Stimulated activated CD8-positive, alpha-beta memory T cell treated with anti-CD3 and anti-CD28 coated beads, Interleukin-7, amount 100 ng/mL, for 48 hours (primary cell): ENCODE measurements at places on chromosomes 2 and 18.

DNA sequence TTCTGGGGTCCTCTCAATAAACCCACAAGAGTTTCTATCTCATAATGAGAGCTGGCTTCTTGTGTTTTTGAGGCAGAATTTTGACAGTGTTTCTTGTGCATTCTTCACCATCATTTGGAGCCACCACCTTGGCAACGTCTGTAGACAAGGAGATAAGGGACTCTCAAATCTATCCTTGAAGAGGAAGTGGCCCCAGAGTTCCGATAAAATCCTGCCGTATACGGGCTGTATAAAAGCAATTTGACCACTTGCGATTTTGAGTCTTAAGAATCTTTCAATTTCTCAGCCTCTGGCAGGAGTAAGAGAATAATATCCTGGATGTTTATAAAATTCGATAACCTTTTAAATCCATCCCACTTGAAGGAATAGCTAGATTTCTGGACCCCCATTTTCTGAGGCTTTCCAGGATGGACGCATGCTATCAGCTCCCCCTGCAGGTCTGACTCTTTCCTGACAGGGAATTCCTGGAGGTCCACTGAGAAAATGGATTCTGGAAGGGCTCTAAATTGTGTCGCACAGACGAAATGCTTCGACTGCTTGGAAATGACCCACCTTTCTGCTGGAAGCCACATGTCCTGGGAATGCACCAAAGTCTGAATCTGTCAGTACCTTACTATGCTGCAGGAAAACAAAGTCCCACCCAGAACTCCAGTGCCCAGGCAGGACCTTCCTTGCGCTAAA, 54.1 kb downstream of the E2F6 start:
- no peak for DNase-seq

- no peak for DNase-seq
Measured at GRCh38 chr2:40451918-40452605, at the start of gene SLC8A1. Gene SLC8A1, minus strand, starts transcription at chr2:40452090.

DNA sequence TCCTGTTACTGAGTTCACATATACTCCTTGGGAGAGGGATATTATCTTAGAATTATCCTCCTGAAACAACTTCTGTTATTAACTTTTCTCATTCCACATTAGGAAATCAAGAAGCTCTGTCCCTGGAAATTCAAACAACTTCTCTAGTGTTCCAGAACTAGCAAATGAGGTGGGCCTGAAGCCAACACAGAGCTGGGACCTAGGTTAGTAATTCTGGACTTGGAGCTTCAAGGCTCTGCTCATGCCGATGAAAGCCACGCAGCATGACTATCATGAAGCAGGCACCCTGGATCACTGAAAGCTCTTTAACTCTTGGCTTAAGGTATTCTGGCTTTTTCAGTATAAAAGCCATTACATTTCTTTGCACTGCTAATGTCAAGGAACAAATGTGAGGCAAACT, 242.7 kb downstream of the TGIF1 start:
- no peak for DNase-seq

DNA sequence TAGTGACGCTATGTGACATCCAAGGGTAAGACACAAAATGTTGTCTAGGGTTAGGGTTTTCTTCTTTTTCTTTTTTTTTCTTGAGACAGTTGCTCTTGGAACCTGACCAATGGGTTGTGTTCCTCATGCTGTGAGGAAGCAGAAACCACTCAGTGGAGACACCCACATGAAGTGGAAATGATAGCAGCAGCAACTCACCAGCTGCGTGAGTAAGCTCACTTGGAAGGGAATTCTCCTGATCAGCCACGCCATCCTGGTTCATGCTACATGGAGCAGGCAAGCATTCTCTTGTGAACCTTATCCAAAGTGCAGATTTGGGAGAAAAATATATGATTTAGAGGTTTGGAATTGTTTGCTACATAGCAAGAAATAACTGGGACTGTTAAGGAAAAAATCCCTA, 863.7 kb downstream of the EPHA4 start:
- DNase-seq, result no peak

DNA sequence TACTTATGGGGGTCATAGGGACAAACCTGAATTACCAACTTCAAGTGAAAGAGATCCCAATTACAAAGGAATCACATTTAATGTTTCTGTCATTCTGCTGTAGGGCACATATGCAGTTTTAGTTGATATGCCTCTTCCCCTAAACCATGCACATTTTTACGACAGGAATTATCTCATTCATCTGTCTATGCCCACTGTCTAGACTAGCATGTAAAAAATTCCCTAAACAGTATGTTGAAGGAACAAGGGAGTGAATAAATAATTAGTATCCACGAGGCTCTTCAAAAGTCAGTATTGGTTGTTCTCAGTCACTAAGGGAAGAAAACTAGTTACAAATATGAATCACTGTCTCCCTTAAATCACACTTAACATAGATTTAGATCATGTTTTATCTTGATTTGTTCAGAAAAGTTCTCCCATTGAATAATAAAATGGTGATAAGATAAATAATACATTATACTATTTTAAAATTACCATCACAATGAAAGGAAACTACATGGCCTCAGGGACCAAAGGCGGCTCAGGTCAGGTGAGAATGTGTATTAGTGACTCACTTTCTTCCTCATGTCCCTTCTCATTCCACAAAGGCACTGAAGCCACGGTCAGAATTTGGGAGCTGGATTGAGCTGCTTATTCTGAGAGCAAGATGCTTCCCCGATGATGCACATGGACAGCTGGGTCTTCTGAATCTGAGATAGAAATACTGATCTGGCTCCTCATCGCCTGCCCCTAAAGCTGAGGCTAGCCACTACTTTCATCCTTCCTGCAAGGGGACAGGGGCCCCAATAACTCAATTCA, 29.1 kb downstream of the DYM start:
- no peak for DNase-seq
